ENCODE measurements at places on chromosomes 11 and 22. TPM values are rescaled to one million over a fixed set of nuclear protein-coding genes. Genes with fewer than 3 reads are reported as not detected.

GRCh38 chr11:78714539-78714938 lies 139.9 kb upstream of the NARS2 start:
- no peaks in the 10 kb centered on the region for H3K27me3 ChIP-seq
- H3K4me1 ChIP-seq = no peaks in the 10 kb centered on the region
- no peak overlapping the region for H3K27ac ChIP-seq
- H3K4me3 ChIP-seq = no peak overlapping the region
- H3K36me3 ChIP-seq = no peaks in the 10 kb centered on the region

DNA sequence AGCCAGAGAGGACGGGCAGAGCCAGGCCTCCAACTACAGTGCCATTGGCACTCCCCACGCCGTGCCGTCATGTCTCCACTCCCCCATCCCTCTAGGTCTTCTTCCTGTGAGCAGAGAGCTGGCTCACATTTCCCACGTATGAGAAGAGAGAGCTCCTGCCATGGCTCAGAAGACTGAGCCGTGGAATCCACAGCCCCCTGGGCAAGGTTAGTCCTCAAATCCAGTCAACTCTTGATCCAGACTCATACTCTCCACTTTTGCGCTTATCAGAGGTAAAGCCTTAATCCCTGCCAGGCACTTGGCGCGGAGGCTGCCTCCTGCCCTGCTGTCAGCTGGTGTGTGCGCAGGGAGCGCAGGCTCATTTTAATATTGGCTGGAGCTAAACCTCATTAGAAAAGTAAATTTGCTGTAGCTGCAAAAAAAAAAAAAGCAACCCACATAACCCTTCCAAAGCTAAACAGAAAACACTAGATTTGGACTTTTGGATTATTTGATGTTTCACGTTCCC lies 4.7 kb downstream of the B3GAT1 start:
- H3K4me1 ChIP-seq = peaks cover 15% of the 10 kb centered on the region
- peaks cover 20% of the 10 kb centered on the region for H3K27me3 ChIP-seq
- no peak for DNase-seq
- no peak overlapping the region for H3K4me3 ChIP-seq

DNA sequence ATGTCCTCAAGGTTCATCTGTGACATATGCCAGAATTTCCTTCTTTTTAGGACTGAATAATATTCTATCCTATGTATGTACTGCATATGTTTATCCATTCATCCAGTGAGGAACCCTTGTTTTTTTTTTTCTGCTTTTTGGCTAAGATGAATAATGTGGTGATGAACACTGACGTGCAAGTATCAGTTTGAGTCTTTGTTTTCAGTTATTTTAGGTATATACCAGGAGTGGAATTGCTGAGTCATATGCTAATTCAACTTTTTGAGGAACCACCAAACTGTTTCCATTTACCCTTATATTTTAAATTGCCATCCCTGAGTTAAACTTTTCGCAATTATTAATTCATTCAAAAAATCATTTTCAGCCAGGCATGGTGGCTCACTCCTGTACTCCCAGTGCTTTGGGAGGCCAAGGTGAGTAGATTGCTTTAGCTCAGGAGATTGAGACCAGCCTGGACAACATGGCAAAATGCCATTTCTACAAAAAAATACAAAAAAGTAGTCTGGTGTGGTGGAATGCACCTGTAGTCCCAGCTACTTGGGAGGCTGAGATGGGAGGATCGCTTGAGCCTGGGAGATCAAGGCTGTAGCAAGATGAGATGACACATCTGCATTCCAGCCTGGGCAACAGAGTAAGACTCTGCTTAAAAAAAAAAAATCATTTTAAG lies 64.2 kb downstream of the MICAL2 start:
- H3K36me3 ChIP-seq = no peaks in the 10 kb centered on the region
- no peaks in the 10 kb centered on the region for H3K27me3 ChIP-seq
- peak overlapping the region; percentile 21 for H3K27ac ChIP-seq
- no peak for DNase-seq
- H3K4me1 ChIP-seq = no peaks in the 10 kb centered on the region

- peaks cover 21% of the 10 kb centered on the region for H3K36me3 ChIP-seq
- no peaks in the 10 kb centered on the region for H3K27me3 ChIP-seq
- H3K4me1 ChIP-seq = no peaks in the 10 kb centered on the region
- DNase-seq = no peak
Observed at GRCh38 chr11:18369398-18369797, 25.0 kb upstream of the LDHA start.

DNA sequence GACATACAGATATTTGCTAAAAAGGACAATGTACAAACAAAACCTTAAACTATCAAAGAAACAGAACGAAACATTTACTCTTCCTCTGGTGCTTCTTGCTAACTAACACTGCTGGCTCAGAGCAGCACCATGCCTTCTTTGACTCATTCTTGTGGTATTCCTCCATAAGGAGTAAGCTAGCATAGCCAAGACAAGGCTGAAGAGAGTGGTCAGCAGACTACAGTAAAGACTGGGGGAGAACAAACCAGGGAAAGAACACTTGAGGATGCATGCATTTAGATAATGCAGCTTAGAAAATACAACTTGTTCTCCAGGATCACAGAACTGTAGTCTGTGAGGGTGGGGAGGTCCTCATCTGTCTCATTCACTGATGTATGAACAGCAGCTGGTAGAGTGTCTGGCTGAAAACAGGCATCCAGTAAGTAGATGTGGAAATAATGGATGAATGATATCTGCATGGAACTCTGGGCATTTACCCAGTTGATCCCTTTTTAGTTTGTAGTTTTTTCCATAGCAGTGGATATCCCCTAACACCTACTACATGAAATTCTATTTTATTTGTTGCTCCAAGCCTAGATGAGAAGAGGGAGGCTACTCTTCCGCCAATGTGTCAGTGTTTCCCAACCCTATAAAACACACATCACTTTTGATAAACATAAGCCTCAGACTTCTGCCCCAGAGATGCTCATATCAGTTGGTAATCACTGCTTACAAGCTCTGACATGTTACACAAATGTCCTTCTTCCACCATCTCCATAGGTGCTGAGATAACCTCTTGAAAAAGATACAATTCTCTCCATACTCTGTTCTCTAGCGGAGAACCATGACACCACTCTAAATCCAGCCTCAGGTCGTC lies 7.3 kb downstream of the SNX19 start:
- H3K27me3 ChIP-seq = no peaks in the 10 kb centered on the region
- H3K4me3 ChIP-seq = no peak overlapping the region
- DNase-seq = no peak
- peaks cover 52% of the 10 kb centered on the region for H3K36me3 ChIP-seq
- H3K27ac ChIP-seq = no peak overlapping the region

- no peaks in the 10 kb centered on the region for H3K4me1 ChIP-seq
- DNase-seq = no peak
- no peak overlapping the region for H3K4me3 ChIP-seq
Observed at GRCh38 chr22:11627798-11628650, 3900.0 kb upstream of the OR11H1 start.

DNA sequence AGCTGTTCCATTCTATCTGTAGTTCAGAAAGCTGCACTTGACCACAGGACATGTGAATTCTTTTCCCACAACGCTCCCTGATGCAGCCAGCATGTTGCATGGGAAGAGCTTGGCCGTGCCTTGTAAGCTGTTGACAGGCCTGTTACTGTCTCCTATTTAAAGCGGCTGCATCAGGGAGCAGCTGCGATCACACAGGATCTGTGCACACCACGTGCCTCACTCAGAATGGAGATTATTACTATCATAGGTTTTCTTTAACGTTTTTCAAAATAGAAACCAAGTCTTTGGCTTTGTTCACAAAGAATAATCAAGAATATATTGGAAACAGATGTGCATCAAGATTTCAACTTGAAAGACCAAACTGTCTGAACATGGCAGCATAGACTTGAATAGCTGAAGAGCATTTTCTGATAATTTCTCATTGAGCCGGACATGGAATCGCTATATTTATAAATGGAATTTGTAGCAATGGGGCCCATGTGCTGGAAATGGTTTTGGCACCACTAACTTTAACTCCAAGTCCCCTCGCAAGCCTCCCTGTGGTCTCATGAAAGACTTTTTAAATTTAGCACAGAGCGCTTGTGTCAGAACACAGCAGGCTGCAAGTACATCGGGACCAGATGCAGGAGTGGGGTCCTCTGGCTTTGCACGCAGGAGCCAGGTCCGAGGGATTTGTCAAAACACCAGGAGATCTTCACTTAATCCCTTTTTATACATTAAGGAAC lies 40.8 kb upstream of the MYO18B start:
- no peak for DNase-seq
- no peaks in the 10 kb centered on the region for H3K27me3 ChIP-seq
- H3K4me3 ChIP-seq = no peak overlapping the region
- H3K36me3 ChIP-seq = no peaks in the 10 kb centered on the region
- no peaks in the 10 kb centered on the region for H3K4me1 ChIP-seq

Gene LRRC74B
- not detected for total RNA-seq

Gene APOL4
- total RNA-seq = 0.46 TPM

Gene LDHAL6A
- total RNA-seq = not detected

Gene RASGRP2
- 33.5 TPM for total RNA-seq

GRCh38 chr11:102592634-102593581 lies 32.2 kb downstream of the MMP20 start:
- no peak for DNase-seq
- no peak overlapping the region for H3K4me3 ChIP-seq
- no peaks in the 10 kb centered on the region for H3K27me3 ChIP-seq
- H3K27ac ChIP-seq = no peak overlapping the region
- H3K36me3 ChIP-seq = no peaks in the 10 kb centered on the region

DNA sequence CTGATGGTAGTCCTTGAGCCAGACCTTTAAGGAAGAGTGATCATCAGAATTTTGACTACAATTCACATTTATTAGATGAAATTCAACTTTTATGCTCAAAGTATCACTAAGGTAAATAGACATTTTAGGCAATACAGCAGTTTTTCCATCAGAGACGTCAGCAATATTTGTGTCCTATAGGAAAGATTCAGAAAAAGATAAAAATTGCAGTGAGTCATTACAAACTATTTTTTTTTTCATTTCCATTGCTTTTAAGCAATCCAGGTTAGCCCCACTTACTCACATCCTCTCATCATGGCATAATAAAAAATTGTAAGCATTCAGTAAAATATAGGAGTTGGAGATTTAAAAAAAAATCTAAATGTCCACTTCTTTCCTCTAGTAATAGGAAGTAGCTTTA lies 46.9 kb downstream of the MSANTD4 start:
- H3K27ac ChIP-seq = no peak overlapping the region
- H3K4me3 ChIP-seq = no peak overlapping the region
- no peaks in the 10 kb centered on the region for H3K4me1 ChIP-seq
- H3K36me3 ChIP-seq = no peaks in the 10 kb centered on the region

GRCh38 chr22:40276996-40277823 lies 69.1 kb upstream of the ADSL start:
- peak overlapping the region; percentile 57 for H3K4me3 ChIP-seq
- DNase-seq = no peak
- no peak overlapping the region for H3K27ac ChIP-seq
- peaks cover 41% of the 10 kb centered on the region for H3K4me1 ChIP-seq

GRCh38 chr11:37394236-37394870 lies 796.3 kb upstream of the RAG2 start:
- no peak for DNase-seq
- no peak overlapping the region for H3K4me3 ChIP-seq
- H3K27me3 ChIP-seq = no peaks in the 10 kb centered on the region
- no peak overlapping the region for H3K27ac ChIP-seq

GRCh38 chr11:99019696-99020095 lies 1.1 kb upstream of the CNTN5 start:
- DNase-seq = no peak
- no peaks in the 10 kb centered on the region for H3K27me3 ChIP-seq
- no peaks in the 10 kb centered on the region for H3K36me3 ChIP-seq
- H3K27ac ChIP-seq = no peak overlapping the region
- no peaks in the 10 kb centered on the region for H3K4me1 ChIP-seq
- no peak overlapping the region for H3K4me3 ChIP-seq

- no peak for DNase-seq
- no peaks in the 10 kb centered on the region for H3K36me3 ChIP-seq
- H3K4me1 ChIP-seq = no peaks in the 10 kb centered on the region
- H3K27me3 ChIP-seq = no peaks in the 10 kb centered on the region
- H3K27ac ChIP-seq = no peak overlapping the region
Observed at GRCh38 chr22:27420817-27421361, 380.7 kb downstream of the MN1 start.

GRCh38 chr11:77377734-77378133 lies 76.2 kb upstream of the GDPD4 start:
- no peak overlapping the region for H3K4me3 ChIP-seq
- H3K27me3 ChIP-seq = no peaks in the 10 kb centered on the region
- peaks cover 5% of the 10 kb centered on the region for H3K36me3 ChIP-seq
- H3K4me1 ChIP-seq = no peaks in the 10 kb centered on the region

Gene OR5A1
- total RNA-seq = not detected

Gene SERHL2
- 1.4 TPM for total RNA-seq

Gene BTBD18
- not detected for total RNA-seq

Gene OR52I2
- not detected for total RNA-seq

- H3K4me1 ChIP-seq = peaks cover 18% of the 10 kb centered on the region
- no peaks in the 10 kb centered on the region for H3K27me3 ChIP-seq
- no peak for DNase-seq
- H3K4me3 ChIP-seq = peak overlapping the region; percentile 89
- peak overlapping the region; percentile 8 for H3K27ac ChIP-seq
Observed at GRCh38 chr22:41947424-41948080, 600 bp upstream of the CENPM start.

- no peaks in the 10 kb centered on the region for H3K27me3 ChIP-seq
- H3K27ac ChIP-seq = no peak overlapping the region
- H3K36me3 ChIP-seq = no peaks in the 10 kb centered on the region
- DNase-seq = no peak
- no peaks in the 10 kb centered on the region for H3K4me1 ChIP-seq
Observed at GRCh38 chr22:32073262-32073661, 30.2 kb downstream of the SLC5A1 start.

Gene PARVG
- total RNA-seq = 57.4 TPM

DNA sequence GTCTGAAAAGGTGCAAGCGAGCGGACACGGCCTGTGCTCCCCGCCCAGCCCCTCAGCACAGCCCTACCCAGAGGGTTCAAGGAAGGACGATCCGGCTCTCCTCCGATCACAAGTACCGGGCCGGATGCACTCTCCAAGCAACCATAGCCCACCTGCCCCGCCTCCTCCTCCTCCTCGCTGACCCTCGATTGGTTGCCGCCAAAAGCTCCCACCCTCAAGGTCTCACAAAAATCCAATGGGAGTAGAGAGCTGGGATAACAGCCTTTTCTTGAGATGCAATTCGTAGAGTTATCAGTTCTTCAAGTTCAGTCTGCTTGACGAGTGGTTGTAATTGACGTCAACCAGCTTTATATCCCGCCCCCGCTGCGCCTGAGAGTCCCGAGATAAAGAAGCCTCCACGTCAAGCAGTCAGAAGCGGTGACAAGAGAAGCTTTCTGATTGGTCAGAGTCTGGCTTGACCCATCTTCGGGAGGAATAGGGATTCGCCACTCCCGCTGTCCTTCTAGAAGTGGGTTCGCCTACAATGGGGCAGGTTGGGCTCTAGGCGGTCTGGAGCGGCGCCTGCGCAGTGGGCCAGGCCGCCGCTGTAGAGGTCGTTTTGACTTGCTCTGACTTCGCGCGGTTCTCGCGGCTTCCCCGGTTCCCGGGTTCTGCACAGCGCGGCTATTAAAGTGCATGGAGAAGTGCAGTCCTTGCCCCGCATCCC lies at the start of gene IFT27:
IFT27 (minus strand) TSS at position 156 of the 706 bp plus-strand sequence. CDS start 412 bp downstream, outside the sequence.
- H3K36me3 ChIP-seq = no peaks in the 10 kb centered on the region
- peaks cover 16% of the 10 kb centered on the region for H3K4me1 ChIP-seq
- peak within 1 kb of the TSS; percentile 74 for H3K27ac ChIP-seq

Gene ISX
- not detected for total RNA-seq

Gene YPEL1
- 2.4 TPM for total RNA-seq

GRCh38 chr11:20110908-20111669 lies 49.2 kb downstream of the DBX1 start:
- no peaks in the 10 kb centered on the region for H3K36me3 ChIP-seq
- no peak overlapping the region for H3K27ac ChIP-seq
- DNase-seq = peak; percentile 6
- no peak overlapping the region for H3K4me3 ChIP-seq
- H3K27me3 ChIP-seq = no peaks in the 10 kb centered on the region

Measured in CD8-positive, alpha-beta memory T cell (primary cell).